Small intestine (tissue), 16 donors: ENCODE measurements at places on chromosomes 1 and 21. TPM values are rescaled to one million over a fixed set of nuclear protein-coding genes. Genes with fewer than 3 reads are reported as not detected.
A peak's percentile ranks its signal among the peaks of the same experiment; 100 is the strongest.

The CD48 gene
- 9.2 TPM for polyA plus RNA-seq

- no peaks in the 10 kb centered on the region for H3K36me3 ChIP-seq
- H3K4me1 ChIP-seq, result no peaks in the 10 kb centered on the region
- H3K27me3 ChIP-seq, result peaks cover 4% of the 10 kb centered on the region
- no peak overlapping the region for H3K27ac ChIP-seq
- peak; percentile 36 for DNase-seq
These were observed 56.2 kb upstream of the SMYD2 start for GRCh38 chr1:214224611-214225354.

DNA sequence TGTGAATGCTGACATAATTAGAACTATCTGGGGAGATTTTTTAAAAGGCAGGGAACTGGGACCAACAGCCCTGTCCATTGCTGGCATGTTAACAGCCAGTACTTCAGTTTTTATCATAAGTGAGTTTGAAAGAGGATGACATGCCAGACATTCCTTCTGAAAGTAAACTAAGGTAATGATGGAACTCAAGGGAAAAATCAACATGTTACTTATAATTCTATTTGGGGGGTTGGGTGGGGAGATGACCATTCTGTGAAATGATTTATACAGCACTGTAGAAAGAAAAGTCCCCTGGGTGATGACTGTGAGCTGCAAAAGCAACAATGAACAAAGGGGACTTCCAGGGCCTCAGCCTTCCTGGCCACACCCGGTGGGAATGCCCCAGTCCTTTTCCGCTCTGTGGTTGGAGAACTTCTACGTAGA is 5.4 kb upstream of the LAMC2 start:
- H3K27me3 ChIP-seq, result no peaks in the 10 kb centered on the region
- H3K27ac ChIP-seq, result peak overlapping the region; percentile 75
- no peak overlapping the region for H3K4me3 ChIP-seq
- DNase-seq, result peak; percentile 76
- no peaks in the 10 kb centered on the region for H3K4me1 ChIP-seq

The RGS13 gene
- polyA plus RNA-seq, result 3.8 TPM

- H3K4me1 ChIP-seq, result no peaks in the 10 kb centered on the region
- no peaks in the 10 kb centered on the region for H3K36me3 ChIP-seq
- no peak overlapping the region for H3K4me3 ChIP-seq
- no peak overlapping the region for H3K27ac ChIP-seq
- DNase-seq, result peak; percentile 35
- H3K27me3 ChIP-seq, result no peaks in the 10 kb centered on the region
These were observed 28.1 kb downstream of the SHISA4 start for GRCh38 chr1:201916649-201917249.

The ETV3L gene
- polyA plus RNA-seq, result not detected
